Dermis blood vessel endothelial cell (primary cell): ENCODE measurements at places on chromosomes 5 and 9.

DNA sequence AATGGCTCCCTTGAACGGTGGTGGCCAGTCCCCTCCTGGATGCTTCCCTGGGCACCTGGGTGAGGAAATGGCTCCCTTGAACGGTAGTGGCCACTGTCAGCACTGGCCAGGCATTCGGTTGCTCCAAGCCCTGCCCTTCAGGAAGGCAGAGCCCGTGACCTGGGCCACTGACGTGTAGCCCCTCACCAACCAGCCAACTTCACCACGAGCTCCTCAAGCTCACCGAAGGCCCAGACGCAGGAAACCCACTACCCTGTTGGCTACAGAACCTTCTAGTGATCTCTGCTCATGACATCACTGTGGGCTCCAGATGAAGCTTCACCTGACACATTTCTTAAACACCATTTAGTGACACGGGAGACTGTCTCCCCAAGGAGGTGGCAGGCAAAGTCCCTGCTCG is 9.2 kb downstream of the SLC6A3 start:
- DNase-seq: no peak

GRCh38 chr5:95644351-95645042 is 2.1 kb upstream of the RFESD start:
- DNase-seq: peak; percentile 74

GRCh38 chr5:31819926-31820516 is 181.1 kb downstream of the PDZD2 start:
- DNase-seq: no peak

DNA sequence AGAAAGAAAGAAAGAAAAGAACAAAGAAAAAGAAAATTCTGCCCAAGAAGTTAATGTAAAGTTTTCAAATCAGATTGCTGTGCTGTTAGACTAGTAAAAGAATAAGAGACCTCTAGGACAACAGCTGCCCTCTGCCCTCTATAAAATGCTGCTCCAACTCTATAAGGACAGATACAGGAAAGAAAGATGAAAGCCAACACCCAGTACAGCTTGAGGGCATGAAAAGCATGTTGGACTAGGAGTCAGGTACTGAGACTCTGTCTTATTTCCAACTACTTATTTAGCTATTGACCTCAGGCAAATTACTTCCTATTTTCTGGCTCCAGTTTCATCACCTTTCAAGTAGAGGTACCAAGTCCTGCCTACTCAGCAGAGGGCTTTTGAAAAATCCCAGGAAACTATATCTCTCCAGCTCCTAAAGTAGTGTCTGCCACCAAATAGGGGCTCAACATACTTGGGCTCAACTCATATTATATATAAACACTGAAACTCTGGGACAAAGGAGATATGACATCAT is 5.7 kb downstream of the HBEGF start:
- no peak for DNase-seq

DNA sequence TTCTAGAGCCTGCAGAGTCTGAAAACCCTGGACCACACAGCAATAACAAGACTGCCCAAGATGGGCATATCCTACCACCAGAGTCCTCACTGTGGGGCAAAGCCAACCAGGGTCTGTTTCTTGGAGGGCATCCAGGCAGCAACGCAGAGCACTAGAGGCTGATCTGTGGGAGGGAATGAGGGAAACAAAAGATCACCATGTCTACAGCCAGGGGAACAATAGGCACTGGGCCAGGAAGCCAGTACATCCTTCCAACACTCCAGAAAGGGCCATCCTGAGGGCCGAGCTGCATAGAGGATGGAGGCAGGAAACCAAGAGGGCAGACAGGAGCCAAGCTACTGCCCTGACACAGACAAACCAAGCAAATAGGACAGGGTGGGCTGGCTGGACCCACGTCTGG is 416.1 kb upstream of the IRX4 start:
- DNase-seq: no peak

- DNase-seq: peak; percentile 32
Observed at GRCh38 chr9:38662763-38663593, 42.6 kb upstream of the ANKRD18A start.

DNA sequence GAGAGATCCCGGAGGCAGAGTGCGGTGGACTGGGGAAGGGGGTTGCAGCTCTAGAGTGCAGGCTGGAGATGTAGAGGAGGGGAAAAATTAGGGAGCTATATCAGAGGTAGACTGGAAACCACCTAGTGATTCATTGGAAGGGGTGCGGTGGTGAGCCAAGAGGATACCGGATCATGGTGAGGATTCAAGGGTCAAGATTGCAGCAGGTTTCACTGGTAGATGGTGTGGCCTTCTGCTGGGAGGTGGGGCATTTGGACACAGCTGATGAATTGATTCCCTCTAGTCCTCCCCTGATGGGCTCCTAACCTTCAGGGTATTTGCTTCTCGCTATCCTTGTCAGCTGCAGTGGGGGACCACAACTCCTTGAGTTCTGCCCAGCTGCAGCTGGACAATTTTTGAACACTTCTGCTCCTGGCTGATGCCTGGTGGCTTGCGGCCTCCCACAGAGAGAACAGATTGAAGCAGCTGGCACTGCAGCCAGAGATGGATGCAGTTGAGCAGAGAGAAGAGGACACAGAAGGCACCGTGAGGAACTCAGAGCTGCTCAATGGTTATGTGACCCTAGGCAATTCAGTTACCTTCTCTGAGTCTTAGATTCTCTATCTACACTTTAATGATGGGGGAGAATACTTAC is 134.4 kb upstream of the ABCA1 start:
- no peak for DNase-seq

DNA sequence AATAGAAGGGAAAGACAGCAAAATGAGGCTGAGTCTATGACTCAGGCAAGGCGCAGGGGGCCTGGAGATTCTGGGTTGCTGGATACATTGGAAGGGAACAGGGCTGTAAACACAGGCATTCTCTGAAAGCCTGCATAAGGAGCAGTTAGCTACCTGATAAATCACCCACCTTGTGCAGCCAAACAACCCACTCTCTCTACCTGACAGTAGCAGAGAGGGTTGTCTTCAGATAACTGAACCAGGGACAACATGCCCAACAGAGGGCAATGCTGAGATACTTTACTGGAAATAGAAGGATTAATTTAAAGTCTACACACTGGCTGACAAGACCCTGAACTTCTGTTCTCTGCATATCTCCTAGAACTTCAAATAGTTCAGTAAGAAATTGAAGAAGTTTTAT is 161.6 kb downstream of the KCTD16 start:
- DNase-seq: peak; percentile 7

DNA sequence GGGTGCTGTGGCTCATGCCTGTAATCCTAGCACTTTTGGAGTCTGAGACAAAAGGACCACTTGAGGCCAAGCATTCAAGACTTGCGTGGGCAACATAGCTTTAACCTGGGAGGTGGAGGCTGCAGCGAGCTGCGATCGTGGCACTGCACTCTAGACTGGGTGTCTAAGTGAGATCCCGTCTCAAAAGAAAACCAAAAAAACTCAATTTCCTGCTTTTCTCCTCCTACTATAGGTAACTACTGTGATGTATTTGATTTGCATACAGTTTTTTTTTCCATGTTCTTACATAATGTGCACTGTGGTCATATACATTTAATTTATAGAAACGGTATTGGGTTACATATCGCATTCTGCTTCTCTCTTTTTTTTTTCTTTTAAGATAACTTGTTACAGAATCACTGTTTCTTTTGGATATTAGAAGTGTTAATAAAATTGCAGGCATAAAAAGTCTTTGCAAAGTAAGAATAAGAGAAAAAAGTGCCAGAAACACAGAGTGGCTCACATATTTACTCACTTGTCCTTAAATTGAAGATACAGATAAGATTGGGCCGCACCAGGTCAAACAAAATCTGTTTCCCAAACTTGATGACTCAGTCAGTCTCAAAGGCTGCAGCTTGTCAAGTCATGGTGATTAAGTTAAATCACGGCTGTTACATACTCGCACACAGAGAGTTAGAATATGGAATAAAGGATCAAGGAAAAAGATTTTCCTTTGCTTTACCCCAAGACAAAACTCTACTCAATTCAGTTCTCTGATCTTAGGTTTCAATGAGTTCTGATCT is 2.0 kb upstream of the PTGR1 start:
- DNase-seq: peak; percentile 93

GRCh38 chr5:126514558-126515141 is 80.4 kb downstream of the ALDH7A1 start:
- no peak for DNase-seq

- no peak for DNase-seq
Observed at GRCh38 chr5:95374061-95374460, 17.1 kb upstream of the FAM81B start.
